Stimulated activated CD4-positive, alpha-beta T cell treated with anti-CD3 and anti-CD28 coated beads, Interleukin-1b, Interleukin-23, amount 100 ng/mL, for 24 hours (primary cell): ENCODE measurements at places on chromosomes 5 and 9.

DNA sequence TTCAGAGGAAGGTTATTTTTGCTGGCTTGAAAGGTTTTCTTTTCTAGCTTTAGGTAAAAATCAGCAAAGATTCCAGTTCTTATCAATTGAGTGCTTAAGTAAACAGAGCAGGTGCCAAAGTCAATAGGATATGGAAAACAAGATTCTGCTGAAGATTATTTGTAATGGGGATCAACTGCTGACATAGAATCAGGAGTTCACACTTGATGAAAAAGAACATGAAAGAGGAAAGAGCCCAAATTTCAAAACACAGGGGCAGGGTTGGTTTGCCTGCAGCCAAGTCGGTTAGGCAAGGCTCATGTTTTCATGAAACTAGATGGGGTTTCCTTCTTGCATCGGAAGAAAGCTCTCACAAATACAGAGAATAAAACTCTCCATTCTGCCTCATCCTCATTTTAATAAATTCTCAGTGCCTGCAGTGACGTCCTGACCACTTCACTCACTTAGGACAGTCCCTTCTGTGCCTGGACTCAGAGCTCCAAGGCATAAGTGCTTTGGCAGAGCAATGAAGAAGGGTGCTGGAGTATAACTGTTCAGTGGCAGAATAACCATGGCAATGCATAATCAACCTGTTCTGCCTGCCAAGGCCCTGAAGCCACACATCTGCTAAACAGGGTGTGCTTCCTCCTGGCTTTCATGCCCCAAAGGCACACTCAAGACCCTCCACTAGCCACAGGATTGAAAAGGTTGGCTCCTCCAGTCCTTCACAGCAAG, 179.6 kb downstream of the GNAQ start:
- no peak for DNase-seq

DNA sequence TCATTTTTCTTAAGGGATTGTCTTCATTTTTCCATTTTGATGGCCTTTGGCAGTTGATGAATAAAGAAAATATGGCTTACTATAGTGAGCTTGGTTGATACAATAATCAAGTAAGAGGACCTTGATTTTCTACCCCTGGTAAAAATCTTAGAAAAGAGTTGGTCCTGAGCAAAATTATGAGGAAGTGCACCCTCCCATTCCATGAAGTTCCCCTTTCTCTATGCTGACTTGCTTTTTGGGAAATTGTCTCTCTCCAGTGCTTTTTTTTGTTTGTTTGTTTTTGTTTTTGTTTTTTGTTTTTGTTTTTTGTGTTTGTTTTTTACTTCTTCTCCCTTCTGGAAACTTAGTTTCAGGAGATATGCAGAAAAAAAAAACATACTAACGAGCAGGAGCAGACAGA, 449.2 kb upstream of the ACTBL2 start:
- DNase-seq: no peak

GRCh38 chr5:56056875-56057274, 62.1 kb upstream of the IL6ST start:
- DNase-seq: no peak

DNA sequence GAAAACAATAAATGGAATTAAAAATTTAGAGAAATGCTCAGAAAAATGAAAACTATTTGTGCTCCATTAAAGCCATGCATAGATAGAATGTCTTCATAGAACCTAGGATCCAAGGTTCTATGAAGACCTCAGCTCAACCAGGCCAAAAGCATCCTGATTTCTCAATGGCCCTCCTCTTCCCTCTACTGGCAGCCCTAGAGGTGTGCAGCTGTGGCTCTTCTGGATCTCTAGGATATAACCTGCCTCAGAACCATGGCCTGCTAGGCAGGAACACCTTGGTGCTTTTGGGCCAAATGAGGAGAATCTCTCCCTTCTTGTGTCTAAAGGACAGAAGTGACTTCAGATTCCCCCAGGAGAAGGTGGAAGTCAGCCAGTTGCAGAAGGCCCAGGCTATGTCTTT, 15.1 kb downstream of the IFNA1 start:
- no peak for DNase-seq

DNA sequence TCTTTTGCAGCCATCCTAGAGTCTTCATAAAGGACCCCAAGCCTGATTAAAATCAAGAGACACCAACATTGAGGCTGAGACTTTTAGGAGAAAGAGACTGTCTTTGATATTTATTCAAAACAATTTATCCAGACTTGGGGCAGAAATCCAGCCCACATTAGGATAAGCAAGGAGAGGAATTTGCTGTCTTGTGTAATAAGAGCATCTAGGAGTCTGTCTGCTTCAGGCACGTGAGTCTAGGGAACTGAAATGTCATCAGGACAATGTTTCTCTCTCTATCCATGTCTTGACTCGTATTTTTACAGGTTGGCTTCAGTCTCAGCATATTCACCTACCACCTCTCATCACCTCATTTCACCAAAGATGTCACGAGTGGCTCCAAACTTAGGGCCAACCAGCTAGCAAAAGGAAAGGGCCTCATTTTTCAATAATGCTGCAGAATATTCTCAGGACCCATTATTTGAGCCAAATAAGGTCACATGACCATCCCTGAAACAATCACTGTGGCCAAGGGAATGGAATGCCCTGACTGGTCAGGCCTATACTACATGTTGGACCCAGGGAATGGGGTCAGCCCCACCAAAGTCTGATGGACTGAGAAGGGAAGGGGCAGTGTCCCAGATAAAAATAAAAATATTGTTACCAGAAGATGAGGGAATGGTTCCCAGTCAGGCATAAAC, 70.3 kb upstream of the SAP30L start:
- DNase-seq: no peak

GRCh38 chr5:90968319-90968718, 409.7 kb downstream of the ADGRV1 start:
- no peak for DNase-seq

DNA sequence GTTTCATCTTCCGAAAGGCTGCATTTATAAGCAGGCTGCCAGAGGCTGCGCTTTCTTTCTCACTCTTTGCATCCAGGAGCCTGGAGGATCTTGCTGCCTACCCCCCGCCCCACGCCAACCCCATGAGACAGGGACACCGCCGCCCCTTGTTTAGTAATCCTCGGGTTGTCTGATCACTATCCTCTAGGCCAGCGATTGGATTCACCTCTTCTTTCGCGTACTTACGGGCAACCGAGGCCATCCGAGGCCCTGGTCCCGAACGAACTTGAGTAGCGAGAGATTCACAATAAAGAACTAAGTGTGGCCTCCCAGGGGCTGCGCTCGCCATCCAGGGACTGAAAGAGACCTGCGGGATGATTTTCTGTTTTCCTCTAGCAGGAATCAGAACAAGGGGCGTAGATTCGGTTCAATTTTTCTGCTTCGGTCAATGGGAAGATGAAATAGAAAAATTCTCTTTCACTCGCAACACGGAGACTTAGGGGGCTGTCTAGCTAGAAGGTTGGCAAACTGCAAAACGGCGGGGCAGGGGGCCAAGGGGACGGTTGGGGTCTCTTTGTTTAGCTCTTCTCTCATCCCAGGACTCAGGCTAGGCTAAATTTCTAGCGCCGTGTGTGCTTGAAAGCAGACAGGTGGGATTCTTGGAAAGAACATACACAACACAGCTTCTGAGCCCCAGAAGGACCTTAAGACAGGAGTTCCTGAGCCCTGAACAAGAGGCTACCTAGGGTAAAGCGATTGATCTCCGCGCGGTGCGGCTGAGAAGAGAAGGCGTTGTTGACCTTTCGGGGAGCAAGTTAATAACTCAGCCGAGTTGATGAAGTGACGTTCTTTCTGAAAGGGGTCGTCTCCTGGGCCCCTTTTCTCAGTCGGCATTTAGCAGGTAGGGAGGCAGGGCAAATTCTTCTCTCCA, 5.8 kb upstream of the ISL1 start:
- no peak for DNase-seq
